Caco-2 (cell line): ENCODE measurements at places on chromosomes 4 and X. TPM values are rescaled to one million over a fixed set of nuclear protein-coding genes. Genes with fewer than 3 reads are reported as not detected.

FAM149A gene
- 5.1 and 6.6 TPM in 2 replicates for total RNA-seq

SERTM2 gene
- 1.1 and 1.4 TPM in 2 replicates for total RNA-seq

LRRC66 gene
- 0.09 TPM in 1 of 2 replicates, not detected in the other for total RNA-seq

HNRNPDL gene
- total RNA-seq = 316 and 341 TPM in 2 replicates

IL2RG gene
- 5.1 and 9.6 TPM in 2 replicates for total RNA-seq

ADAMTS3 gene
- total RNA-seq = not detected in 2 replicates

MAGEA2B gene
- not detected in 2 replicates for total RNA-seq

FANCB gene
- total RNA-seq = 8.1 and 8.8 TPM in 2 replicates

CLDN22 gene
- not detected in 2 replicates for total RNA-seq

NWD2 gene
- not detected in 2 replicates for total RNA-seq

PRICKLE3 gene
- total RNA-seq = 8.4 and 10.9 TPM in 2 replicates

PDGFRA gene
- 97.4 and 122 TPM in 2 replicates for total RNA-seq

HSFX2 gene
- total RNA-seq = 0.23 TPM in 1 of 2 replicates, not detected in the other

PARM1 gene
- total RNA-seq = 1.7 and 2.3 TPM in 2 replicates

HPGDS gene
- not detected in 2 replicates for total RNA-seq

ITIH6 gene
- 0.29 and 0.39 TPM in 2 replicates for total RNA-seq

SPOCK3 gene
- 1.3 and 3.0 TPM in 2 replicates for total RNA-seq

ADGRG4 gene
- total RNA-seq = not detected in 2 replicates

GRCh38 chr4:71923070-71923469, 108.7 kb upstream of the NPFFR2 start:
- no peak for DNase-seq

DNA sequence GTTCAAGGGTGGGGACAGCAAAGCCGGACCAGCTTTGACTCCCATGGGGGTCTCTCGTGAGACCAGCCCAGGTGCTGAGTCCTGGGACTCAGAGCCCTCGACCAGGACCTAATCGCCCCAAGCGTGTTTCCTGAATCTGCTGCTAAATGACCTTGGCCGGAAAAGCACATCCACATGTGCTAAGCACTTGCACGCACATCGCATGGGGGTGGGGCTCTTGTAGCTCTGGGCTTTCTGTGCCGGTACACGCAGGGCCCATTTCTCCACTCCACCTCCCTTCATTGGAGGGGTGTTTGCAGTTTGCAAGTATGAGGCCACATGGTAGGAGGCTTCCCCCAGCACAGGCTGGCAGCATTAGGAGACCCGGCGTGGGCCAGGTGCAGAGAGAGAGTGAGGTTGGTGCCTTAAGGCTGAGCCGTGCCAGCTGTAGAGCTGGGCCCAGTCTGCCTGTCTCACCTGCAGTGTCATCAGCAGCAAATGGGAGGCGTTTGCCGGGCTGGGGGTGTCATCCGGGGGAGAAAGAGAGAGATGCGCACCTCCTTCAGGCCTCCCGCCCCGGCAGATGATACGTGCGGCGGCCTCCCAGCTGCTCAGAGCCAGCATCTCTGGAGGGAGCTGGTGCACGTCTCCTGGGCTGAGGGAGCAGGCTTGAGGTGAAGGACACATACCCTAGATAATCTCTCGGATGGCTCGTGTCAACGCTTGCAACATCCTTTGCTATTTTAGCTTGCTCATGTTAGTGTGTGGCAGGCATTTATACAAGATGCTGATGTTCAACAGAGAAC, 45.2 kb upstream of the CLCN4 start:
- DNase-seq = no peak

DNA sequence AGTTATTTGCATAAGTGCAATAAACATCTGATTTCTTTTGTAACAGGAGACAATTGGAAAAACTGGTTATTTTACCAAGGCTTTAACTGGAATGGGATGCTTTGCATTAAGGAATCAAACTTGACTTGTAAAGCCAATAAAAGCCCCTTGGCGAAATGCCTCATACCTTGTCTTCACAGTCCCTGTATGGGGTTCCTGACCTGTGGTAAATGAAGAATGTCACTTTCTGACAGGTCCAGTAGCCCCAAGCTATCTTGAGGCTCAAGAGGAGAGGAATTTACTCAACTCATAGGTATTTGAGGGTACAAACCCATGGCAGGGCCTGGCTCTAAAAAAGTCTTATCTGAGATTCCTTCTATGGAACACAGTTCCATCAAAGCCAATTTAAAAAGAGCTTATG, 78.0 kb downstream of the ACOX3 start:
- peak; percentile 29 for DNase-seq

GRCh38 chr4:184955636-184956035, 62.7 kb upstream of the HELT start:
- no peak for DNase-seq

GRCh38 chr4:173934933-173935620, 348.4 kb downstream of the FBXO8 start:
- DNase-seq = no peak

- no peak for DNase-seq
Measured at GRCh38 chrX:137413190-137413589, 152.7 kb upstream of the ZIC3 start.

DNA sequence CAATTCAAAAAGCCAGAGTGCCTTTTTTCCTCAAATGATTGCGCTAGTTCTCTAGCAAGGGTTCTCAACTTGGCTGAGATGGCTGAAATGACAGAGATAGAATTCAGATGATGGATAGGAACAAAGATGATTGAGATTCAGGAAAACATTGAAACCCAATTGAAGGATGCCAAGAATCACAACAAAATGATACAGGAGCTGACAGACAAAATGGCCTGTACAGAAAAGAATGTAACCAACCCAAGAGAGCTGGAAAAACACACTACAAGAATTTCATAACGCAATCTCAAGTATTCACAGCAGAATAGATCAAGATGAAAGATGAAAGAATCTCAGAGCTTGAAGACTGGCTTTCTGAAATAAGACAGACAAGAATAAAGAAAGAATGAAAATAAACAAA, 51.7 kb upstream of the MMAA start:
- DNase-seq = no peak

DNA sequence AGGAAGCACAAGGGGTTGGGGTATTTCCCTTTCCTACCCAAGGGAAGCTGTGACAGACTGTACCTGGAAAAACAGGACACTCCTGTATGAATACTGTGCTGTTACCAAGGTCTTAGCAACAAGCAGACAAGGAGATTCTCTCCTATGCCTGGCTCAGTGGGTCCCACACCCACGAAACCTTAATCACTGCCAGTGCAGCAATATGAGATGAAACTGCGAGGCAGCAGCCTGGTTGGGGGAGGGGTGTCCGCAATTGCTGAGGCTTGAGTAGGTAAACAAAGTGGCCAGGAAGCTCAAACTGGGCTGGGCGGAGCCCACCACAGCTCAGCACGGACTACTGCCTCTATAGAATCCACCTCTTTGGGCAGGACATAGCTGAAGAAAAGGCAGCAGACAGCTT, 197.7 kb downstream of the INPP4B start:
- DNase-seq = no peak

- DNase-seq = no peak
Measured at GRCh38 chr4:183147196-183147595, 48.1 kb downstream of the WWC2 start.

- peak; percentile 1 for DNase-seq
Measured at GRCh38 chrX:28586981-28587551, at the start of gene IL1RAPL1. TSS of gene IL1RAPL1 (plus strand) at chrX:28587446.

- no peak for DNase-seq
Measured at GRCh38 chrX:9234315-9234714, 200.4 kb upstream of the FAM9B start.

DNA sequence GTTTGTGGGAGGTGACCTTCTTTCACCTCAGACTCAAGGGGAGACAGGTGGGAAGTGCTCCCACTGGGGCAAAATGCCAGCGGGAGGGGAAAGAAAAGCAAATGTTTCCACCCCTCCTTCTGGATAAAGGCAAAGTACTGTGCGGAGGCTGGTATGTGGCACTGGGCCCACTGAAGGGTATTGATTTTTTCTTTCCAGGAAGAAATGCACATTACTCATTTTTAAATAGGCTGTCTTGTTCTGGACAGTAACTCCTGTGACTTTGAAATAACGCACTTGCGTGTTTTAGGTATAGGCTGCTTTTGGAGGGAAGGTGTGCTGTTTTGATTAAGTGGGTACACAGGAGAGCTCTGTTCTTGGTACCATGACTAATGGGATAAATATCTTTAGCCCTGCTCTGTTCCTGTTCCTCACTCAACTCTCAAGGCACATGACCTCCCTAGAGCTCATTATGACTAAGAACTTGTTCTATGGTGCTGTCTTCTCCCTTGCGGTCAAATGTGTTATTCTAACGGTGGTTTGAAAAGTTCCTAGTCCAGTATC, 40.7 kb upstream of the MBTPS2 start:
- no peak for DNase-seq

GRCh38 chrX:9301836-9302235, 163.0 kb upstream of the TBL1X start:
- no peak for DNase-seq

DNA sequence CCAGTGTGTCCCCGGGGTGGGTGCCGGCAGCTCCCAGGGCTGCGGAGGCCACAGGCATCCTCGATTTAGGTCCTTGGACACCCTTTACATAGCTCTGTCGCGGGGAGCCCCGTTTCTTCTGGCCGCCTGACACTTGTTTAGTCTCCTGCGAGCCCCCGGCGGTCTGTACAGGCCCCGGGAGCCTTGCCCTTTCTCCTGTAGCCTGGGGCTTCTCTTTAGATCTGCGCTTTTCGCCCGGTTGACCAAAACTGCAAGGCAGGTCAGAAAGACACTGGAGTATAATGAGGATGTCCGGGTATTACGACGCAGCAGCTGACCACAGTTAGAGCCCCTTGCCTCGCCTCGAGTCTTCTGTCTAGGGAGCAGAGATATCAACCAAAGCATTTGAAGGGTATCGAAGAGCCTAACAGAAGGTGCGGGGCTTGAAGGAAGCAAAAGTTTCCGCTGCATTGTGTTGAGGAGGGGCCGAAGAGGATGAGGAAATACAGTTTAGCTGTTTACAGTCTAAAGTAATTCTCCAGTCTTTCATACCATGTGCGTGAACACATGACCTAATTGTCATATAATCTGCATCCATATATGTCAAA, 479 bp downstream of the BRCC3 start:
- no peak for DNase-seq

DNA sequence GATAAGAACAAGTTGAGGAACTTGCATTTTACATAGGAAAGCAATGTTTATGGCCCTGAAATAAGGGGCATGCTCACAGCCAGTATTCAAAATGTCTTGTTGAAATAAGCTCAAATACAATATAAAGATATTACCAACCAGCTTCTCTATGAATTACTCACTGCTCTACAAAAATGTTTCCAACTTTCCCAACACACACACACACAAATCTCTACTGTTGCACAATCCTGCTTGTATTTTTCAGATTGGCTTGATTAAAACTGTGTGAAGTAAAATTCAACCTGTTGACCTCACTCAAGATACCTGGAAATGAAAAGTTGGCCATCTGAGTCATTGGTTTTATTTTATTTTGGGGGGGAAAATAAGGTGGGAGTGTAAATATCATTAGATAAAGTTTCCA, 128.6 kb downstream of the CHIC2 start:
- no peak for DNase-seq

GRCh38 chr4:40840985-40841571, 91.3 kb downstream of the NSUN7 start:
- DNase-seq = peak; percentile 80

DNA sequence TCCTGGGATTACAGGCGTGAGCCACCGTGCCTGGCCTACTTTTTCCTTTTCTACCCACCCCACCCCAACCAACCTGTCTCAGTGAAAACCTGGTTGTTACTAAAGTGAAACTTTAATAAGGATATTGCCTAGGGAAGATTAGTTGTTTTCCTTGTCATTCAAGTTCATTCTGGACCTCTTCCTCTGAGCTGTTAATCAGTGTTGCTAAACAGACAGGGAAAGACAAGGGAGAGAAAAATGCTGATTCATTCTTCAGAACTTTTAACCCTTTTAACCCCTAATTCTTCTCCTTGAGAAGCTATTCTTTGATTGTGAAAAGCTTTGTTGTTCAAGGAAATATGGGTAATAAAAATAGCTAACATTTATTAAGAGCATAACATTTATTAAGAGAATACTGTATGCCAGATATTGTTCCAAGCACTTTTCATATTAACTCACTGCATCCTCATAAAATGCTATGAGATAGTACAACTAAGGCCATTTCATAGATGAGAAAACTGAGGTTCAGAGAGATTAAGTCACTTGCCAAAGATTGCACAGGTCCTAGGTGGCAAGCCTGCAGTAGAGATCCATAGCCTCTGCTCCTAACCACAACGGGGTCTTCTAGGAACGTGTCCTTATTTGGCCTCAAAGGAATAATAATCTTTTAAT, 34.8 kb downstream of the OSTC start:
- DNase-seq = no peak

- no peak for DNase-seq
Measured at GRCh38 chr4:34039766-34040165, 2204.5 kb downstream of the ARAP2 start.

GRCh38 chrX:149453030-149453429, 52.1 kb downstream of the IDS start:
- no peak for DNase-seq

GRCh38 chr4:146087856-146088255, 87.7 kb upstream of the LSM6 start:
- no peak for DNase-seq

DNA sequence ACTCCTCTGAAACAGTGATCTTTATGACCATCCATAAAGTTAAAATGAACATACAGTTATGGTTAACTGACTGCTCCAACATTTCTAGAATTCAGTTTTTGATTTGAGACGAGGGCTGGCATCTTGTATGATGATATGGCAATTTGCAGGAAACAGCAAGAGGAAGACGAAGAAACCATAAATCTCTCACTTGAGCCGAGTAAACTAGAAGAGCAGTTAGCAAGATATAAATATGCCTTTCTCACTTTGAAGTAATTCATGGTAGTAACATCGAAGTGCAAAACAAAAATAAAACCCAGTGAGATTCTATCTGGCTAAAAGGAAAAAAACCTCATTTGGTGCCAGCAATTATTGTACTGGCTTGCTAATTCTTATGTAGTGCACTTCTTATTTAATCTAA, 139.0 kb upstream of the SPRY1 start:
- no peak for DNase-seq

DNA sequence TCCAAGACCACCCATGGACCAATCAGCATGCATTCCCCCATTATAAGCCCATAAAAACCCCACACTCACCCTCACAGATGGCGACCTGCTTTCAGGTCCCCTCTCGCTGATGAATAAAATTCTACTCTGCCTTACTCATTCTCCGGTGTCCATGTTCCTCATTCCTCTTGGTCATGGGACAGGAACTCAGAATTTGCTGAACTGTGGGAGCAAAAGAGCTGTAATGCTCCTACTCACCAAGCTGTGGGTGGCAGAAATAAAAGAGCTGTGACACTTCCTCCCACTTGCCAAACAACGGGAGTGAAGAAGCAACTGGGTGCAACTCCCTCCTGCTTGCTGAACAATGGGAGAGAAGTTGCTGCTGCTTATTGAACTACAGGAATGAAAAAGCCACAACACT, 168.5 kb upstream of the PCDH18 start:
- DNase-seq = no peak
